ENCODE measurements at places on chromosomes 4 and X.

- no peak for DNase-seq
These were observed 34.7 kb downstream of the P2RY8 start for GRCh38 chrX:1502241-1502640.

- DNase-seq: no peak
These were observed 44.5 kb downstream of the DTHD1 start for GRCh38 chr4:36325926-36326325.

DNA sequence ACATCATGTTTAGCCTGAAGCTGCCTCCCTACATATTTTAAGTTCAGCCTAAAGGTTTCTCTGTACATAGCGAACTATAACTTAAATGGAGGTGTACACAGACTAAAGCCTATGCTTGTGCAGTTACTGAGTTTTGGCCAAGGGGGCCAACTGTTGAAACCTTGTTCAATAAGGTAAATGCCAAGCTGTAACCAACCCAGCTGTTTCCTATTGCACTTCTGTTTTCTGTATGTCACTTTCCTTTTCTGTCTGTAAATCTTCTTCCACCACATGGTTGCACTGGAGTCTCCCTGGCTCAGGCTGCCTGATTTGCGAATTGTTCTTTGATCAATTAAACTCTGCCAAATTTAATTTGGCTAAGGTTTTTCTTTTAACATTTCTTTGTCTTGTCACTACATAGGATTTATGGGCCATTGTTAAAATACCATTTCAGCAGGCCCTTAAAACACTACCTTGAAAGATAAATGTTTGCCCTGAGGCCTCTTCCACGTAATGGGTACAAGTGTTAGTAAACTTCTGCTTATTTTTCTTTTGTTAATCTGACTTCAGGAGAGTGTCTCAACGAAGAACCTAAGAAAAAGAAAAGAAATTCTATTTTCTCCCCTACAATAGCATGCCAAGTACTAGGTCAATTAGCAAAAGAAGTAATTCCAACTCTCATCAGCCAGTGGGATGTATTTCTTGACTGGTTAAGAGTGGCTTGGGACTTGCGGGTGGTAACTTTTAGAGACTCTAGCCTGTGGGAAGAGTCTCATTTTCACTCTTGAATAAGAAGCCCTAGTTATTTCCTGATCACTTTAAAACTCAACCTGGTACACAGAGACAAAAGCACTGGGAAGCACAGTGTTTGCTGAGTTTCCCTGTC lies 45.7 kb upstream of the PRSS12 start:
- no peak for DNase-seq

- DNase-seq: no peak
These were observed 431.6 kb downstream of the IDS start for GRCh38 chrX:149073479-149073878.

DNA sequence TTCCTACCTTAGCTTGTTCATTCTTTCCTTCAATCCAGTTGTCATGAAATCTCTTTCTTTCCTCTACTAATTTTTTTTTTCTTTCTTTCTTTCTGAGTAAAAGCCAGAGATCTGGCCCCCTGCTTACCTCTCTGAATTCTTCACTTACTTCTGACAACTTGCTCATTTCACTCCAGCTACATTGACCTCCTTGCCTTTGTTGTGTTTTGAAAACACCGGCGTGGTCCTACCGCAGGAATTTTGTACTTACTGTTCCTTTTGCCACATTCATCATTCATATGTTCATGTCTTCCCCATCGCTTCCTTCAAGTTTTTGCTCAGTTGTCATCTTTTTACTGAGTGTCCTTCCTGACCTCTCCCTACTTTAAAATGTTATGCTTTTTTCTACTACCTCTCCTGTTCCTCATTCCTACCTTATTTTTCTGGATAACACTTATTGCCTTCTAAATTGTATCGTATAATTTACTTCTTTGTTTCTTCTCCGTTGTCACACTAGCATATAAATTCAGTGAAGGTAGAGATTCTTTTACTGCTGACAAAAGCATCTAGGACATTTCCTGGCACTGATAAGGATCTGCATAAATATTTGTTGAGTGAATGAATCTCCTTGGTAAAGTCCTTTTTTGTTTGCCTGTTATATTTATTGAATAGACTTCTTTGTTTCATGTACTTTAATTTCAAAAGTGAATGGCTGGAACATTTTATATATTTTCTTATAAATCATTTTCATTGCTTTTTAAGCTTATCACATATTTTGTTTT lies 74.4 kb downstream of the NFKB1 start:
- DNase-seq: no peak

GRCh38 chr4:183197140-183197539 lies 98.1 kb downstream of the WWC2 start:
- DNase-seq: no peak

DNA sequence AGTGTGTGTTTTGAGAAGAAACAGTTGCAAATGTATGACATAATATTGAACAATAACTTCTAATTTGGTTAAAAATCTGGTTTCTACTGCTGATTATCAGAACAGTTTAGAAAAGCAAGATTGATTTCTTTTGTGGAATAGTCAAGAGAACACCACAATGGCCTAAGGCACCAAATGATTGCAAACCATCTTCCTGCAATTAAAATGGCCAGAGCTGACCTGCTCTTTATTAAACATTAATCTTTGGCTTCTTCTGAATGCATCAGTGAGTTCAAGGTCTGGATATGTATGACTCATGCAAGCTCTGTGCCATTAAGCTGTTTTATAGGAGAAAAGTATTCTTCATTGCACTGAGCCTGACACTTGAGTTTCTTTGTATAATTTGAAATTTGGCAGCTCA lies 107.8 kb upstream of the PDHA2 start:
- no peak for DNase-seq

GRCh38 chr4:7067126-7067451 lies 775 bp downstream of the GRPEL1 start:
- no peak for DNase-seq

DNA sequence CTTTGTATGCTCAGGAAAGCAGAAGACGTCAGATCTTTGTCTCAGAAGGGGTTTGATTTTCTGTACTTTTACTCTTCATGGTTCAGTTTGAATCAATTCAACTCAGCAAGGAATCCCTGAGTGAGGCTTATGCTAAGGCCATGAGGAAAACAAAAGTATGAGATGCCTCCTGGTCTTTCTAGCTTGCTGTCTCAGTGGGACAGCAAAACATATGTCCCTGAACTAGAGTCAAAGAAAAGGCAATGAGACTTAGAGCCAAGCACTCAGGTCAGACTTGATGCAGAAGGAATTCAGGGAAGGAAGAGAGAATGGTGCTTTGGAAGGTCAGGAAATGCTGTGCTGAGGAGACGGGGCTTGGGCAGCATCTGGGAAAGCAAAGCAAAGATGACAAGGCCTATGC lies 236.2 kb upstream of the SFRP2 start:
- no peak for DNase-seq

GRCh38 chr4:21697583-21697982 lies 251.0 kb downstream of the KCNIP4 start:
- DNase-seq: no peak

- no peak for DNase-seq
These were observed 34.1 kb downstream of the PRRG1 start for GRCh38 chrX:37383313-37383712.

DNA sequence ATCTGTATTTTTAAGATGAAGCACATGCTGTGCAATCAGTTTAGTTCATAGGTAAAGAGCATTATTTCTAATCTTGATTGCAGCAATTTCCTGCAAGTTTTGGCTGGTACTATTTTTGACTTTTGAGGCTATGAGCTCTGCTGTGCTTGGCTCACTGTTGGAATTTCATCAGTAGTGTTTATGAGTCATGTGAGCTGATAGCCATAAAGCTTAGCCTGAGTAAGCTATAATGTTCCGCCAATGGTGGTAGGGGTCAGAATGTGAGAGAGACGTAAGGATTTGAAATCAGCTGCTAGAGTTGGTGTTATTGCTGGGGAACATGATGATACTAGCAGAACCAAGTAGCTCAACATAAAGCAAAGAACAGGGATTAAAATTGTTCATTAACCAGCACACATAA lies 590.9 kb upstream of the GNPDA2 start:
- DNase-seq: no peak

GRCh38 chrX:44667771-44668170 lies 125.1 kb upstream of the FUNDC1 start:
- DNase-seq: no peak

DNA sequence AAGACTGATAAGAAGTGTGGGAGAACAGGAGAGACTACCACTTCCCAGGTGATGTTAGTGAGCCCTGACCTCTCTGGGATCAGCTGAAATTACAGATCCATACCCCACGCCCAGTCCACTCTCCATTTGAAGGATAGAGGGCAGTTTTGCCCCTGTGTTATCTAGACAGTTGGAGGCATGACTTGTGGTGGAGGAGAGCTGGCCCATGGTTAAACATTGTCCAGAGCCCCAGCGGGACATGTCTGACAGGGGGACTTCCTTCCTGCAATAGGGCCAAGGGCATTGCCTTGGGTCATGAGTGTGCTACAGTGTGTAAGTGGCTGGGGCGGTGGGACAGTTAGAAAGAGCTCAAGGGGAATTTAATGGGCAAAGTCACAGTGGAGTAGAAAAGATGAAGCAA lies 181.1 kb downstream of the MID1IP1 start:
- DNase-seq: no peak

DNA sequence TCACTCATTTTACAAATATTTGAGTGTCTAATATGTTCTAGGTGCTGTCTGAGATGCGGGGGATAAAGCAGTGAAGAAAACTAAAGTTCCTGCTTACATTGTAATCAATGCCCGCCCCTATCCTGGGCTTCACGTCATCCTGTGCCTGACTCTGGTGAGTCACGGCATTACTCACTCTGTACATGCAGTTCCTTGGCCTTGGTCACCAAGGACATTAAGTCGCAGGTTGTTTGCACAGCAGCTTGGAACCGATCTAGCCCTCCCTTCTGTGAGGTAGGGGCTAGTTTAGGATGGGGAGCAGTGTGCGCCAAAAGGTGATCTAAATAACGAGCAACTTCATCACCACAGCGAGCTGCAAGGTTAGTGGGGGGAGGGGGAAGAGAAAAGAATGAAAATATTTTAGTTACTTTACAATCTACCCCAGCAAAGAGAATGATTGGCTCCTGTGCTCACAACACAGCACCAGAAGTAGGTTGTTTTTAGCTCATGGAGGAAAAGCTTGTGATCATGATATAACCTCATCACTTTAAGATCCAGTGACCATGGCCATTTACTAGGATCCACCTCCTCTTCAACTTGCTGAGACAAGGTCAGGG lies 48.0 kb upstream of the HDAC8 start:
- DNase-seq: no peak

DNA sequence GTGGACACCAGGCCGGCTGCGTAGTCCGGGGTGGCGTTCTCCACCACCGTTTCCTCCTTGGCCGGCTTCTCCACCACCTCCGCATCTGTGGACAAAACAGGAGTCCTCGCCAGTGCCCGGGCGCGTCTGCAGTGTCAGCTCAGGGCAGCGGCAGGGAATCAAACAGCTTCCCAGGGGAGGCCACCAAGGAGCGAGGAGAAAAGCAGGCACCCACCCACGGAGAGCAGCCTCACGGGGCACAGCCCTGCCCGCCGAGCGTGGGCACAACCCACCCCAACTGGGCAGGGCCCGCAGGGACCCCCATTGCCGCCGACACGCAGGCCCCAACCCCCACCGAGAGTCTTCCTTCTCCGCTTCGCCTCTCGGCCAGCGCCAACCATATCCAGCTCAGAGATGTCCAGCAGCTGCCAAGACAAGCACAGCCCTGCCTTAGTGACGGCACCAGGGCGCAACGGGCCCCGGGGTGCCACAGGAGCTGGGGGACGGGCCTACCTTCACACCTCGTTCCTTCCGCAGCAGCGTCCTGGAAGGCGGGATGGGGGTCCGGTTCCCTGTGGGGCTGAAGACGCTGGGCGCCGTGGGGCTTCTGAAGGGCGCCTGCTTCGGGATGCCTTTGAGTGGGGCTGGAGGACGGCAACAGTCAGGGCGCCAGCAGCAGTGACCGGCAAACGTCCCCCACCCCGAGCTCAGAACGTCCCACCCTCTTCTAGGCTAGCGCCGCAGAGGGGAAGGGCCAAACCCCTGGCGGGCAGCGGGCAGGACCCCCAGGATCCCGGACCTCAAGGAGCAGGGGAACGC lies 22.8 kb downstream of the NELFA start:
- DNase-seq: no peak

DNA sequence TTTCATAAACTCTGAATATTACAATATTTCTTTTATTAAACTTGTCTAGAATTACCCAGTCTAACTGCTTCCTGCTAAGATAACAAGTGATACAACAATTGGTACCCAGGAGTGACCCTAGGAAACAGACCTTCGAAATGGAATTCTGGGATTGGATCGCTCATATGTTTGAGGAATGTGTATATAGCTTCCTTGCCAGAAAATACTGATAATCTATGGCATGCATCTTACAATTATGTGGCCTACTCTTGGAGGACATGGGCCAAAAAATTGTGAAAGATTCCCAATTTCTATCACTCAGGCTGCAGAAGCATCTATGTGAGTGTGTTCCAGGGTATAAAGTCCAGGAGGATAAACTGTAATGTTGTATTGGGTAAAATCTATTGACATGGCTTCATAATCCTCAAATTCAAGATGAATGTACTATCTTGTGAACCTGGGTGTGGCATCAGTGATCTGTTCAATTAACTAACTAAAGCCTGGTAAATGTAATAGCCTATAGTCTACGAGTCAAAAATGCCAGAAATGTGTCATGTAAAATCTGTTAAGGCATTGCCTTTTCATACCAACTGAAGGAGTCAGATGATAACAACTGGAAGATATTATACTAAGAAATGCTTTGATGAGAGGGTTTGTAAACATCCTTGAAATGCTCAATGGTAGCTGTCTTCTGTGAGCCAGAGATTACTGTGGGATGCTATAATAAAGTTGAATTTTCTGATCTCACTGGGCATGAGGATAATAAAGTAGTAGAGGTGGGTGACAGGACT lies 1499.3 kb downstream of the PCDH7 start:
- no peak for DNase-seq

GRCh38 chrX:30525732-30526131 lies 51.8 kb downstream of the TASL start:
- DNase-seq: no peak

DNA sequence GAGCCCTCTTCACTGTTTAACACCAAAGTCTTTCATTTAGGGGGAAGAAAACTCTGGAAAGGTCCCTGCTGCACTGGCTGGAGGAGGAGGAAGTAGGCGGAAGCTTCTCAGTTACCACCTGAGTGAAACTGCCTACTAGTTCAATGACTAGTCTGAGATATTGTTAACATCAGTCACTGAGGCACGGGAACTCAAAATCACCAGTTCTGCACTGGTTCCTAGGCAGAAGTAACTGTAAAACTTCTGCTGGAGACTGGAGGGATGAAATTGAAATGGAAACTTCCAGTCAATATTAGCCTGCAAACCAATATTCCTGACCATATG lies 178.3 kb downstream of the SNCA start:
- DNase-seq: no peak

GRCh38 chrX:97787311-97787710 lies 903.6 kb downstream of the RPA4 start:
- DNase-seq: no peak

DNA sequence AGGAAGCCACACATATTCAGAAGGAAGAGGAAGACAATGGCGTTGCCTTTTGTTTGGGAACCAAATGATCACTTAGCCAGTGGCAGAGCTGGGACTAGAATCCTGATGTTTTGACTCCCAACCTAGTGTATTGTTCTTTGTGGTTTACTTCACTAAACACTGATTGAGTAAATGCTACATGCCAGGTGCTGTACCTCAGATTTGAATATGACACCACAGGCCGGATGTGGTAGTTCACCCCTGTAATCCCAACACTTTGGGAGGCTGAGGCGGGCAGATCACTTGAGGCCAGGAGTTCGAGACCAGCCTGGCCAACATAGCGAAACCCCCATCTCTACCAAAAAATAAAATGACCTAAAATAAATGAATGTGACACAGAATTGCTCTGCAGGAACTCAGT lies 8.4 kb downstream of the NDUFA1 start:
- DNase-seq: no peak
